ENCODE measurements at places on chromosomes 2 and 18.
A peak's percentile ranks its signal among the peaks of the same experiment; 100 is the strongest.

DNA sequence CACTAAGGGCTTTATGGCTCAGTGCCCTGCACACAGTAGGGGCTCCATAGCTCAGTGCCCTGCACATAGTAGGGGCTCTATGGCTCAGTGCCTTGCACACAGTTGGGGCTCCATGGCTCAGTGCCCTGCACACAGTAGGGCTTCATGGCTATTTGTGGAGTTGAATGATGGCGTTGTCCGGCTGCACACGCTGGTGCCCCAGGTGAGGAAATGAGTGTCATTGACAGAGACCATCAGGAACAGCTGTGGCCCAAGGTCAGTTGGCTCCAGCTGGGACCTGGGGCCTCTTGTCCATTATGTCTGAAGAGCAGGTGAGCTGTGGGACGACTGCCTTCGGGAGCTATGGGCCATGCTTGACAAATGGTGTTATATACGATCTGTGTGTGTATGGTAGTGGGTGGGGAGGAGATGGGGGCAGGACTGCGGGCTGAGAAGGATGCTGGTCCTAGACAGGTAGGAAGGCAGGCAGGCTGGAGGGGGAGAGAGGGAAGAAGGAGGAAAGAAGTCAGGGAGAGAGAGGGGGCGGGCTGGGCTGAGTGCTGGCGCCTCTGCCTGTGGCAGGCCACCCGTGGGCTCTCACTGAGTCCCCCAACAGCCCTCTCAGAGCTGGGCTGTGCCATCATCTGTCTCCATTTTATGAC, 130.6 kb downstream of the CLIP4 start:
- DNase-seq = peak; percentile 69

GRCh38 chr2:25285265-25286024, 56.3 kb downstream of the DNMT3A start:
- no peak for DNase-seq

DNA sequence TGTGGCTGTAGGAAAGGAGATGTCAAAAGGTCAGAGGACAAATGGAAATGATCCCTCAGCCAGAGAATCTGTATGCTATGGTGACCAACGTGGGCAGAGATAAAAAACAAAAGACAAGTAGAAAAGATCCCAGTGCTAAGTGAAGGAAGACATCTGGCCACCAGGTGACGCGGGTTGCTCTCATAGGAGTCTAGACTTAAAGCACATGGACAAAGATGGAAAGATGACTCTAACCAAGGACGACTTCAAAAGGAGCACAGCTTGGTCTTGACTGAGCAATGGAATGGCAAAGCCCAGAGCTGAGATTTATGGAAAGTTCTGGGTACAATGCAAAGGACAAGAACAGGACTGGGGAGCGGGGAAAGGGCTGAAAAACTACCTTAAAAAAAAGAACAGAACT, 96.8 kb downstream of the CLIP4 start:
- DNase-seq = no peak

DNA sequence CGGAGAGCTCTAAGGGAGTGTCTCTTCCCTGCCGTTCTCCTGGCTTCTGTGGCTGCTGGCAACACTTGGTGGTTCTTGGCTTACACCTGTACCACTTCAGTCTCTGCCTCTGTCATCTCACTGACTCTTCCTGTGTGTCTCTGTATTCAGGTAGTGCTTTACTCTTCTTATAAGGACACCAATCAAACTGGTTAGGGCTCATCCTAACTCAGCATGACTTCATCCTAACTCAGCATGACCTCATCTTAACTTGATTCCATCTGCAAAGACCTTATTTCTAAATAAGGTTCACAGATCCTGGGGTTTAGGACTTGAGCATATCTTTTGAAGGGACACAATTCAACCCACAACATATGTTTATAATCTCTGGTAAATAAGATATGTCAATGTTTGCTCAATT, 51.6 kb upstream of the DSEL start:
- DNase-seq = no peak

DNA sequence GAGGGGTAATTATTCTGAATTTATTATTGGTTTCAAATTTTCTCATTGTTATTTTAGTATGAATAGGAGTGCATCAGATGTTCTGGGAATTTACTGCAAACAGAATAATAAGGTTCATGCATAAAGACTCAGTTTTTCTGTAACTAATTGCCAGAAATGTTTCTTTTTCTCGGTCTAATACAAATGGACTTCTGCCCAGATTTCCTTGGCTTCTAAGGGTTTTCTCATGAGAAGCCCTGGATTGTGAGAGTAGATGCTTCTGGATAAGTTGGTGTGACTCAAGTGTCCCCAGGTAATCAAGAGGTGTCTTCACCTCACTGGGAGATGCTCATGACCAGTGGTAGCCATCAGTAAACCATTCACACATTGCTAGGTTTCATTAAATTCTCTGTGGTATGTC, 78.5 kb downstream of the CCDC85A start:
- no peak for DNase-seq

GRCh38 chr2:149004836-149005235, 33.7 kb upstream of the LYPD6B start:
- DNase-seq = no peak

GRCh38 chr2:241131531-241131930, 17.7 kb downstream of the PASK start:
- peak; percentile 53 for DNase-seq

DNA sequence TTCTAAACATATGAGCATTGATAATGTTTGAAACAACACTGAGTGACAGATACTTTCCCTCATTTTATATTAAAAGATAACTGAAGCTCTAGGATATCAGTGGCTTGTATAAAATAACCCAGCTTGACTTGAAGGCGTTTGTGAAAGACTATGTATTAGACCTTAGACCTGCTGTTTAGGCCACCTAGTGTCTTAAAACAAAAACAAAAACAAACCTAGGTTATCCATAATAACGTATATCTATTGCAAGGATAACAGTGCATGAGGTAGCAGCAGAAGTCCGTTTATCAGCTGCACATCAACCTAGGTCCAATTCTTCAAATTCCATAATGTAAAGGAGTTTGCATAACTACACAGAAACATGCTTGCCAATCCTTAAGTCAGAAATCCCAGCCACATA, 79.5 kb upstream of the MAP2 start:
- DNase-seq = no peak

GRCh38 chr2:23533338-23533695, 148.3 kb downstream of the KLHL29 start:
- no peak for DNase-seq

DNA sequence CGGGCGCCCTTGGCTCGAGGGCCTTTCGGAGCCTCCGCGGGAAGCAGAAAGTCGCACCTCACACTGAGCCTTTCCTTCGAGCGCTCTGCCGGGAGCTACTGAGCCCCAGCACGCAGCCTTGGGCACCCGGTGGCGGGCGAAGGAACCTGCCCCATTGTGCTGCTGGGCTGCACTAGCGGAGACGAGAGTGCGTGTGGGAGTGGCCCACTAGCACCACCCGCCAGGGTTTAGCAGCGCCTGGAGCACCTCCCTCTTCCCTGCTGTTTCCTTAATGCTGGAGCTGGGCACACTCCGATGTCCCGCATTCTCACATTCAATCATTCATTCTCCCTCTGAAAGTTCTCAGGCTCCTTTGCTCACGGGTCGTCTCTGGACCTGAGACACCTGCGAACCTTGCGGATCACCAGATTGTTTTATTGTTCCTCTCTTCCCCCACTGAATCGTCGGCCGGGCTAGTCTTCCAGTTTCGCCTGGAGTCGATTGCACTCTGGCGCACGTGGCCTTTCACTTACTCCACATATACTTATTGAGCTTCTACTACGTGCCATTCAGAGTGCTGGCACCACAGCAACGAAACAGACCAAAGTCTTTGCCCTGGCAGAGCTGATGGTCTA, 8.5 kb upstream of the PAX3 start:
- no peak for DNase-seq

- no peak for DNase-seq
These were observed 66.5 kb downstream of the SLC40A1 start for GRCh38 chr2:189514104-189514503.

- no peak for DNase-seq
These were observed 44.2 kb downstream of the RRM2 start for GRCh38 chr2:10166676-10167292.

- DNase-seq = no peak
These were observed 89.6 kb downstream of the TCF7L1 start for GRCh38 chr2:85222792-85223191.

DNA sequence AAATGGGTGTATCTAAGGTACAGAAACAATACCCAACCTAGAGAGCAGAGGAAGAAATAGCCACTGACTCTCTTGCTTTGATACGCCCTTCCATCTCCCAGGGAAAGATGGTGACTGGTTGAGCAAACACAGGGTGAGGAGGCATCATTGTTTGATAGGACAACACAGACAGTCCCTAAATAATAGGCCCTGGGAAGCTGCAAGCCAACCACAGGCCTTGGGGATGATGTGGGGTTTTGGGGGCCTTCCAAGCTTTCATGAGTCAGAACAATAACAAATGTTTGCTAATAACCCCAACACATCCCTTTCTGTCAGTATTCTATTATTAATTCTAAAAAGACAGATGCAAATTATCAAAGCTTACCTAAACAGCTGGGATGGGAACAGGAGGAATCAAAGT, 9.8 kb downstream of the LGALSL start:
- no peak for DNase-seq

- DNase-seq = no peak
These were observed 107.9 kb downstream of the KLHL29 start for GRCh38 chr2:23492921-23493320.

DNA sequence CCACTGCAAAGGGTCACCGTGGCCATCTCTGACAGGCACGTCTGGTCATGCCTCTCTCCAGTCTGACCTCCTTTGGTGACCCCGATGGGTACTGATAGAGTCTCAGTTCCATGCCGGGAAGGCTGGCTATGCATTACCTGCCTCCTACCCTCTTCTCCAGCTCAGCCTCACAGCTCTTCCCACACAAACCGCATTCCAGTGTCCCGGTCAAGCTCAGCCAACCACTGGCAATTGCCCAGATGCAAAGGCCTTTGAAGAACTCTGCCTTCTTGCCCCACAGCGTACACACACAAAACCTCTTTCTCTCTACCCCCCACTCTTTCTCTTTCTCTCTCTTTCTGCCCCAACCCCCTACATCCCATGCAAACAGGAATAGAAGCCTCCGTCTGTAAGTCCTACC, 37.6 kb downstream of the TMEM163 start:
- DNase-seq = no peak

DNA sequence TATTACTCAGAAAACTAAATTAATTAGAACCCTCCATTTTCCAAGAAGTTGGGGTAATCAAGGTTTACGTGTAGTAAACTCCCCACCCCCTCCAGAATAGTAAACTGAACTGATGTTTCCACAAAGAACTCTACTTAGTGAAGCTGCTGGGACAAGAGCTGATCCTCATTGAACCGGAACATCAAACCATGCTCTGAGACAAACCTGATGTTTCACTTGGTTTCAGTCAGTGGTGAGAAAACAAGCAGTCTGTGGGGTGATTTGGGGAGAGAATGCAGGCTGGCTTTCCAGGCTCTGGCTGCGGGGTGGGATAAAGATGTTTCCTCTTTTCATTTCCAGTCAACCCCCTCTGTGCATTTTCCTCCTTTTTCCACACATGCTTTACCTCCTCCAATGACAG, 38.2 kb downstream of the CELF4 start:
- DNase-seq = no peak

DNA sequence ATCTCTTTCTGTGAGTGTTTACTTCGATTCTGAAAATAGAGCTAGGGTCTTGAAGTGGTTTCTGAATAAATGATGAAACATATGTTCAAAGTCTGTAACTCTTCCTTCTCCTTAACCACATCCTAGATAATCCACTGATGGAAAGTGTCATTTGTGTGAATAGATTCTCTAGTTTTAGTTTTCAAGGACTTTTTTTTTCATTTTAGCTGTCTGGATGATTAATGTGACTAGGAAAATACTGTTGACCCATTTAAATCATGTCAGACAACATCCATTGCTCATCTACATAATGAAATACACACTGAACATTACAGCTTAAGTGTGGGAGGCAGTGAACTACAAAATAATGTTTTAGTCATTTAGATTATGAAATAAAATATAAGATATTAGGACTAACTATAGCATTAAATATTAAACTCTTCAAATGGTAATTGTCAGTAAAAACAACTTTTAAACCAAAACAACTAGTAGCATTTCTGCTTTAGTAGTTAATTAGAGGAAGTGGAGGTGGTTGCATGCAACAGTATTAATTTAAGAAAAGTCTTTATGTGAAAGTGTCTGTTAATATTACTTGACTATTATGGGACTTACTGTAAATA, 39.1 kb upstream of the DLX1 start:
- DNase-seq = no peak

- DNase-seq = peak; percentile 62
These were observed 35.3 kb downstream of the CYP26B1 start for GRCh38 chr2:72112401-72112800.

DNA sequence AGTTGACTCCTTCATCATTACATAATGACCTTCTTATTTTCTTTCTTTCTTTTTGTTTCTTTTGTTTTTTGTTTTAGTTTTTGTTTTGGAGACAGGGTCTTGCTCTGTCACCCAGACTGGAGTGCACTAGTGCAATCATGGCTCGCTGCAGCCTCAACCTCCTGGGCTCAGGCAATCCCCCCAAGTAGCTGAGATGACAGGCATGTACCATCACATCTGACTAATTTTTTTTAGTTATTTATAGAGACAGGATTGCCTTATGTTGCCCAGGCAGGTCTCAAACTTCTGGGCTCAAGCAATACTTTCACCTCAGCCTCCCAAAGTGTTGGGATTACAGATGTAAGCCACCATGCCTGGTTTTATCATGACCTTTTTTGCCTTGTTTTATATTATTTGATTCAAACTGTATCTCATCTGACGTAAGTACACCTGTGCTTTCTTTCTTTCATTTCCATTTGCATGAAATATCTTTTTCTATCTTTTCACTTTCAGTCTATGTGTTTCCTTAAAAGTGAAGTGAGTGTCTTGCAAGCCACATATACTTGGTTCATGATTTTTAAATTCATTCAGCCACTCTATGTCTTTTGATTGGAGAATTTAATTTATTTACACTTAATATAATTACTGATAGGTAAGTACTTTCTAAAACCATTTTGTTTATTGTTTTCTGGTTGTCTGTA, 39.1 kb downstream of the SP100 start:
- DNase-seq = no peak

- DNase-seq = no peak
These were observed at the start of gene CAPG for GRCh38 chr2:85409845-85410583. Gene CAPG (minus strand): TSS chr2:85410366. CDS start chr2:85402145, 8,221 bp downstream.

All from posterior vena cava (tissue), 2 donors.